Mammary epithelial cell (primary cell): ENCODE measurements at places on chromosomes 6 and 20.

- DNase-seq, result no peak
These were observed 1.7 kb downstream of the RSPO3 start for GRCh38 chr6:127120023-127120786.

DNA sequence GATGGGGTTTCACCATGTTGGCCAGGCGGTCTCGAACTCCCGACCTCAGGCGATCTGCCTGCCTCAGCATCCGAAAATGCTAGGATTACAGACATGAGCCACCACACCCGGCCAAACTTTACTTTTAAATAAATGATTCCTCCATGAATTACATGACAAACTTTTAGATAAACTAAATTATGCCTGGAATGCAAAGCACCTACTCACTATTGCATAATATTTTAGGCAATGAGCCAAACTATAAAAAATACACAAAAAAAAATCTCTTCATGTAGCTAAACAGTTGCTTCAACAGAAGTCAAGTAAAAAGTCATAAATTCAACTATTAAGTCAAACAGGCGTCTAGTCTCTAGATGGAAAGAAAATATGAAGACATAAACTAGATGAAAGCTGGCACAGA is 56.5 kb downstream of the PTPRK start:
- no peak for DNase-seq

GRCh38 chr6:92069781-92070180 is 1349.6 kb downstream of the EPHA7 start:
- DNase-seq, result no peak

DNA sequence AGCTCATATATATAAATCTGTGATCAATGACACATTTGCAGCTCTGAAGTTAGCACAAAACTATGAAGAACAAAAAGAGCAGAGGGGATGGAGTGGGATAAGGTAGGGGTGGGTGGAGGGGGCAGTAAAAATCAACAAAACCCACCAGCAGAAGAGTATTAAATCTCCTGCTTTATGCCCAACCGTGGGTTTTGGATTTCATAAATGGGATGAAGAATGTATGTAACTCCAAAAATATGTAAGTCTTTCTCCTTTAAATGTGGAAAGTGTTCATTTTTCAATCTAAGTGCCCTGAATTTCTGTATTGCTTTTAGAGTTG is 480.3 kb upstream of the MARCKS start:
- no peak for DNase-seq

DNA sequence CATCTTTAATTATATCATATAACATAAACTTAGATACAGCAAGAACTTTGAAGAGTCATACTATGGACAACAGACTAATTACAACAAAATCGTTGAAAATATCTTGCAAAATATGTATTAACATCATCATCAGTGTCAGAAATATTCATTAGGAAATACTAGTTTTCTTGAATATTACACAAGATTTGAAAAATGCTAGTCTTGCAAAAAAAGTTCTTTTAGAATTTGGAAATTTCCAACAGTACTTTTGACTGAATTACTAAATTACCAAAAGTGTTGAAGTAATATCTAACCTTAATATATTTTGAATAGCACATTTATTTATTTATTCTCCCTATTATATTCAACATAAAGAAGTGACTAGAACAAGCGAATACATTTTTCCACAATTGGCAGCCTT is 1224.8 kb upstream of the EYS start:
- DNase-seq, result no peak

GRCh38 chr20:17854307-17854903 is 114.2 kb downstream of the SNX5 start:
- peak; percentile 27 for DNase-seq

GRCh38 chr6:22964334-22964733 is 395.0 kb downstream of the HDGFL1 start:
- DNase-seq, result no peak

- peak; percentile 75 for DNase-seq
These were observed 5.6 kb upstream of the CCDC170 start for GRCh38 chr6:151488226-151488625.

DNA sequence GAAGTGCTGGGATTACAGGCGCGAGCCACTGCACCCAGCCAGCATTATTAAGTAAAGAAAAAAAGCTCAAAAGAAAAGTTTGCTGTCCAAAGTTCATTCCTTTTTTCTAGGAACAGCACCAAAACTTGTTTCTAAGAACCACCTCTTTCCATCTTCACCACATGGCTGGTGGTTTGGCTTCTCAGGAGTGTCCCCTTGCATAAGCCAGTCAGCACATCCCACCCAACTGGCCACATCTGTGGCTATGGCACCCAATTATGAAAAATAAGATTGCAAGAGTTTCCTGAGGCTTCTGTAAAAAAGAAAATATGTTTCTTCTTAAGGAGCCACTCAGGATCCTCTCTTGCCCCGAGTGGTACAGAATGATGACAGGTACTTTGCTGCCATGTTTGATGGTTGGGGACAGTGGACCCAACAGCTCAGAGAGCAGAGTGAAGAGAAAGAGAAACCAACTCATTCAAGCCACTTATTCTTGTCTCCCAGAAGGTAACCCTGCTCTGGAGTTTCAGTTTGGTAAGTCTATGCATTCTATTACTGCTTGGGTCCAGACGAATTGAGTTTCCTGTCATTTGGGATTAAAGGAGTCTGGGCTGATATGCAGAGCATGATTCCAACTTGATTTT is 65.3 kb downstream of the PSMB1 start:
- no peak for DNase-seq
